DMS79 treated with DMSO at 0.1 percent for 48 hours (cell line): ENCODE measurements at places on chromosomes 7 and 10.
A peak's percentile ranks its signal among the peaks of the same experiment; 100 is the strongest.

DNA sequence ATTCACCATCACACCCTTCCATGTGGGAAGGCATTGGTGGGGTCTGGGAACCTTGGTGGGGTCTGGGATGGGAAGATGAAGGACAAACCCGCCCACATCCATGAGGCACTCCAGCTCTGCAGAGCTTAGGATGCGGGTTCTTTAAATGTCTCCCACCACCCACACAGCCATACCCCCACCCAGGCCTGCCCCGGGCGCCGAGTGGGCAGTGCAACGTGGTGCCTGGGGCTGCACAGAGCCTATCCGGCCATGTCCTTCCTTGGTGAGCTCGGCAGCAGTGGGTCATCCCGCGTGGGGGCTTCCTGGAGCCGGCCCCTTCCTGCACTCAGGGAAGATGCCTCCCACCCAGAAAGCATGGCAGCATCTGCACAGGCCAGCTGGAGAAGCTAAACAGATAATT lies 163.5 kb upstream of the TCERG1L start:
- no peak for DNase-seq

- no peak for DNase-seq
Observed at GRCh38 chr10:761376-761775, 71.9 kb upstream of the DIP2C start.

DNA sequence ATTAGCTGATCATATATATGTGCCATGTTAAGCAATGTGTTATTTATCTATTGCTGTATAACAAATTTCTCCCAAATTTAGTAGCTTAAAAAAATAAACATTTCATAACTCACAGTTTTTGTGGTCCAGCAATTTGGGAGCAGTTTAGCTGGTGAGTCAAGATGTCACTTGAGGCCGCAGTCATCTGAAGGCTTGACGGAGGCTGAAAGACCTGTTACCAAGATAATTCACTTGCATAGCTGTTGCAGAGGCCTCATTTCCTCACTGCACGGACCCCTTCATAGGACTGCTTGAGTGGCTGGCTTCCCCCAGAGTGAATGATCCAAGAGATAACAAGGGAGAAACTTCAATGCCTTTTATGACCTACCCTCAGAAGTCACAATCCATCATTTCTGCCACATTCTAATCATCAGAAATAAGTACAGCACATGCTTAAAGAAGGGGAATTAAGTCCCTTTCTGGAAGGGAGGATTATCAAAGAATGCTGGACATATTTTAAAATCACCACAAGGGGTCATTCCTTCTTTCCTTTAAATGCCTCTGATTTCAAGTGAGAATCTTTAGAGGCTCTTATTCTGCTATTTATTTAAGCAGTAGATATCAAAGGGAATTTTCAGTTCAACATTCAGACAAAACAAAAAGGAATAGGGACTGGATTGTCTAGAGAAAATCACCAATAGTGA lies 10.5 kb upstream of the SRPK2 start:
- no peak for DNase-seq

DNA sequence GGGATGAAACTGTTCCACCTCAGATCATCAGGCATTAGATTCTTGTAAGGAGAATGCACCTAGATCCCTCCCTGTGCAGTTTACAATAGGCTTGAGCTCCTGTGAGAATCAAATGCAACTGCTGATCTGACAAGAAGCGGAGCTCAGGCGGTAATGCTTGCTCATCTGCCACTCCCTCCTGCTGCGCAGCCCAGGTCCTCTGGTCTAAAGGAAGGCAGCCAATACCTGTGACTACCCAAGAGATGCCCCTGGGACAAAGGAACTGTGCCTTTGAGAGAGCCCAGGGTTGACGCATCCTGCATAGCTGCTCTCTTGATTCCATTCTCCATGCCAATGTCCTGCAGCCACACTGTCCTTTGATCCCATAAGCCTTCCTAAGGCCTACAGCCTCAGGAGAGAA lies 73.1 kb downstream of the ADCYAP1R1 start:
- DNase-seq: no peak

GRCh38 chr10:75037171-75038153 lies 74.0 kb upstream of the SAMD8 start:
- DNase-seq: no peak

DNA sequence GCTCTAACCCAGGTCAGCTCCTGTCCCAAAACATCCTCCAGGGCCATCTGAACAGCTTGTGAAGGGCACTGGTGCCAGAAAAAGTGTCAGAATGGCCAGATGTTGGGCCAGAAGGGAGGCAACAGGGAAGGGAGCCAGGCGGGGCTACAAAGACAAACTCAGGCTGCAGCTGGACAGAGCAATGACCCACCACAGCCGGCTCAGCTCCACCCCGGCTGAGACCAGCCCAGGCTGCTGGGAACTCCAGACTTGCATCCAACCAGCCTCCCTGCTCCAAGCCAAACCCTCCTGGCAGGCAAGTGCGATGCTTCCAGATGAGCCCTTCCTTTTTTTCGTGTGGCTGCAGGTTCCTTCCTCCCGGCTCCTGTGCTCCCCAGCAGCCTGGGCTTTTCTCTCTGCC lies 466.9 kb downstream of the PTPRN2 start:
- DNase-seq: no peak

- DNase-seq: no peak
Observed at GRCh38 chr10:129891806-129892205, 72.3 kb downstream of the EBF3 start.

DNA sequence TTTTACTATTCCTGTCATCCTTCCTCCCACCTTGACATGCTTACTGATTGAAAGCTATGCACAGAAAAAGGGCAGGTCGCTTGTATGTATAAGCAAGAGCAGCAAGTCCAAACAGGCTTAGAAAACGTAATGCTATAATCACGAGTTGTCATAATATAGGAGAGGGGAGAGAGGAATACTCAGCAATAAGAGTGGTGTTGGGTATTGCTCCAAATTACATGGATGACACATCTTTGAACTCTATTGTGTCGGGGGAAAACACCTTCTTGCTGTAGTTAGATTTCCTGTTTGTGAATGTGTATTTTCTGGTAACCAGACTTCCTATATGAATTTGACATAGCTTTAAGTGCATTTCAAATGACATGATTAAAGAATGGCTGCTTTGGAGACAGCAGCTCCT lies 7.5 kb downstream of the MET start:
- DNase-seq: no peak

GRCh38 chr10:111148025-111148424 lies 71.2 kb downstream of the ADRA2A start:
- DNase-seq: no peak

DNA sequence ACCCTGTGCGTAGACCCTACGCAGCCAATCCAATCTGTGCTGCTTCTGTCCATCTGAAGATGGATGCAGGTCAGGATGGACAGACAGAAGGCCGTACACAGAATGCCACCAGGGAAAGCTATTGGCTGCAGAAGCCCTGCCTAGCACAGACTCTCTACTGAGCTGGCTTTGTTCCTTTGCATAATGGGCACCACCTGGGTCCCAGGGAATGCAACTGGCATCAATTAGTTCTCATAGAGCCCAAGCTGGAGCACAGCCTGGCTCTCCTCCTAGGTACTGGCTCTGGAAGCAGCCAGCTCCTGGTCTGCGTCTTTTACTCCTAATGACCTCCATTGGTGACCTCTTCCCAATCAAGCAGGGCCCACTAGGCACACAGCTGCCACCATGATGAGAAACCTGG lies 26.8 kb upstream of the CACUL1 start:
- no peak for DNase-seq

- no peak for DNase-seq
Observed at GRCh38 chr7:84701524-84702306, 485.1 kb downstream of the SEMA3D start.

GRCh38 chr10:33600381-33600780 lies 265.9 kb upstream of the NRP1 start:
- DNase-seq: no peak

DNA sequence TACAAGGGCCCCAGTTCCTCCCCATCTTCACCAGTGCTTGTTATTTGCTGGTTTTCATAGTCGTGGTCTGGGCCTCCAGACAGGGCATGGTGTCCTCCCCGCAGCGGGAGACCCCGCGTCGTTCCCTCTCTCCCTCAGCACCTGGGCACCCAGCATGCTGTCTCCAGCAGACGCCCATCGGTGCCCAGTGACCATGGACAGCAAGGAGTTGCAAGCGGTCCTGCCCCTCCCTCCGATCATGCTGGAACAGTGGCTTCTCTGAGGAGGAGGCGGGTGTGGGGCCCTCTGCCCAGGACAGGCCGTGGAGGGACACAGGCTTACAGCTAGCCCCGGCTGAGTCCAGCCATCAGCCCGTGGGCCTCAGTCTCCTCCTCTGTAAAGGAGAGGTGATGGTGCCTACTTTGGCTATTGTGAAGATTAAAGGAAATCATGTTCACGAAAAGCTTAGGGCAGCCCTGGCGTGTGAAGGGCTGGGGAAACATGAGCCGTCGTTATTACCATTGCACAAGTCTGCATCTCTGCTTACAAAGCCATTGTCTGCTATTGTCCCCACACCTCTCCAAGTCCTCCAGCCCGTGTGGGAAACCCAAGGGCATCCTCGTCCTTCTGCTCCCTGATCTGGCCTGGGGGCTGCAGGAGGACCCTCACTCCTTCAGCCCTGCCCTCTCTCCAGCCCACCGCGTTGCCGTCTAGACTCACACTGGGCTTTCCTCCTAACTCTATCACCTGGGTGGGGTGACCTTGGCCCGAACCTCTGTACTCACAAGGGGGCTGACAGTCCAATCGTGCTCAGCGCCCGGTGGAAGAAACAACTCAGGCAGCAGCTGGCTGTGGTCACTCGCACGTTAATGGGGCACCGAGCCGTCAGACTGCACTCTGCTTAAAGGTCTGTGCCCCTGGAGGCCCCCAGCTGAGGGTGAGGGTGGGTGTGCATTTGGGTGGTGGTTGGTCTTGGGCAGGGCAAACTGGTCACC lies 29.9 kb downstream of the EN2 start:
- no peak for DNase-seq

GRCh38 chr10:76126607-76127527 lies 695.4 kb downstream of the LRMDA start:
- peak; percentile 34 for DNase-seq

DNA sequence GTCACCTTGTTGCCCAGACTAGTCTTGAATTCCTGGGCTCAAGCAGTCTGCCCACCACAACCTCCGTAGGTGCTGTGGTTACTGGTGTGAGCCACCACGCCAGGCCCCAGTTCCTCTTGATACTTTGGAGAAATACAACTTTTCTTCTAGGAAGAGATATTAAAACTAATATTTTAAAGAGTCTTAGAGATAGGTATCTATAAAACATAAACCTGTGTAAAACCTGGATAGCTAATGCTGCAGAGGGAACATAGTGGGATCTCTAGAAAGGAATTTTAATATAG lies 4.8 kb upstream of the GDI2 start:
- DNase-seq: no peak

DNA sequence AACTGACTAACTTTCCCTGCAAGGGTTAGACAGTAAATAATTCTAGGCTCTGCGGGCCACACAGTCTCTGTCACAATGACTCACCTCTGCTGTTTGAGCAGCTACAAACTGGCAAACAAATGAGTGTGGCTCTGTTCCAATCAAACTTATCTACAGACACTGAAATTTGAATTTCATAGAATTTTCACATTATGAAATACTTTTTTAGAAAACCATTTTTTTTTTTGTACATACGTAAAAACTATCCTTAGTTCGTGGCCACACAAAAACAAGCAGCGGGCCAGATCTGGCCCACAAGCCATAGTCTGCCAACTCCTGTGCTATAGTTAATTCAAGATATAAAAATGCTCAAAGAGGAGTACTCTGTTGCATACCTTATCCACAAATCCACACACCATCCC lies 32.6 kb downstream of the PIP4K2A start:
- DNase-seq: no peak

DNA sequence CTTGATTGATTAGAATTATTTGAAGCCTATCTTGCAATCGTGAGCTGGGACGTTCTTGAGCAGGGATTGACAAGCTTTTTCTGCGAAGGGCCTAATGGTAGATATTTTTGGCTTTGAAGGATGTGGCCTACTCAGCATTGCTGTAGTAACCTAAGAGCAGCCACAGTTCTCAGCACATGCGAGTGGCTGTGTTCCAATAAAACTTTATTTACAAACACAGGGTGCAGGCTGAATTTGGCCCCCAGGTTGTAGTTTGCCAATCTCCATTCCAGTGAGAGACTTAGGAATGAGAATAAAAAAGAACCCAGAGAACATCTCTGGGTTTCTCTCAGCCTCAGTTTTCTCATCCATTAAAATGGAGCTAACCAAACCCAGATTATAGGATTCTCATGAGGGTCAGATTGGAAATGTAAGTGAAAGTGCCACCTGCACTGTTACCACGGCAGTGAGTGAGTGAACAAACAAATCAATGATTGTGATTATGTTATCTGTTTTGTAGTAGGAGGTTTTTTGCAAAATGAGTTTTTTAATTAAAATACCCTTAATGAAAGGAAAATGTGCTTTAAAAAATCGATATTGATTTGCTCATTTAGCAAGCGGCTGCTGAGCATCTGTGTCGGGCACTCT lies 664.0 kb downstream of the SDK1 start:
- no peak for DNase-seq

GRCh38 chr7:22681852-22682657 lies 44.9 kb upstream of the IL6 start:
- no peak for DNase-seq

- no peak for DNase-seq
Observed at GRCh38 chr10:132728321-132728720, 57.6 kb downstream of the NKX6-2 start.
